ENCODE measurements at places on chromosomes 12 and 14.

GRCh38 chr14:99213101-99213500 lies 58.9 kb downstream of the BCL11B start:
- no peak for DNase-seq

- no peak for DNase-seq
Observed at GRCh38 chr14:63715360-63715759, 12.5 kb downstream of the SGPP1 start.

DNA sequence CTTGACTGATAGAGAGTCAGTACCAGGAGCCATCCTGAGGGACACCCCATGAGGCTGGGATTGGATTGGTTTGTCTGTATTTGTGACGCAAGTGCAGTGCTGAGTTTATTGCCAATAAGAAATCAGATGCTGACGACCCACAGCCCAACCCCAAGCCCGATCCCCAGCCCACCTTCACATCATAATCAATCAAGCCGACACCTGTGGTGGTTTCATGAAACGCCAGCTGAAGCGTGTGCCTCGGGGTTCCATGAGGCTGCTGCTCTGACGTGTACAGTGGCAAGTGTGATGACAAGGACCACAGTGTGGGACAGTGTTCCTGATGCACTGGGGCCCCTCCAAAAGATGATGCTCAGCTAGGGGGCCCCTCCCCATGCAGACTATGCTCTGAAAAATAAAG lies 62.1 kb upstream of the C14orf180 start:
- no peak for DNase-seq

- no peak for DNase-seq
Observed at GRCh38 chr14:58557242-58557641, 80.5 kb upstream of the DACT1 start.

DNA sequence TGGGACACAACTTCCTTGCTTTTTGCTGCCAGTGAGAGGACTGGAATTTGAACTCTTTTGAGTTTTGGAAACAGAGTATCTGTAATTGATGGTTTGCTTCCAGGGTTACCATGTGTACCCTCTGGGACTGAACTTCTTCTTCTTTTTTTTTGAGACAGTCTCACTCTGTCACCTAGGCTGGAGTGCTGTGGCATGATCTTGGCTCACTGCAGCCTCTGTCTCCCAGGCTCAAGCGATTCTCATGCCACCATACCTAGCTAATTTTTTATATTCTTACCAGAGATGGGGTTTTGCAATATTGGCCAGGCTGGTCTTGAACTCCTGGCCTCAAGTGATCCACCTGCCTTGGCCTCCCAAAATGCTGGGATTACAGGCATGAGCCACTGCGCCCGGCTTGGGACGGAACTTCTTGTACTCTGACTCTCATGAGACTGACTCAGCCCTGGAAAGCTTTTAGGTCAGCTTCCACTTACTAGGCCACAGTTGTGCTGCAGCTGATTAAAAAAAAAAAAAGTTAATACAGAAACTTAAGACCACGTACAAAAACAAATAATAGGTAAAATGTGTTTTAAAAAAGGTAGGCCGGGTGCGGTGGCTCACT lies 15.8 kb downstream of the SEL1L start:
- DNase-seq, result no peak

GRCh38 chr14:20563971-20564370 lies 3.1 kb upstream of the RNASE9 start:
- no peak for DNase-seq

- DNase-seq, result no peak
Observed at GRCh38 chr12:108442067-108442466, 73.0 kb upstream of the FICD start.

DNA sequence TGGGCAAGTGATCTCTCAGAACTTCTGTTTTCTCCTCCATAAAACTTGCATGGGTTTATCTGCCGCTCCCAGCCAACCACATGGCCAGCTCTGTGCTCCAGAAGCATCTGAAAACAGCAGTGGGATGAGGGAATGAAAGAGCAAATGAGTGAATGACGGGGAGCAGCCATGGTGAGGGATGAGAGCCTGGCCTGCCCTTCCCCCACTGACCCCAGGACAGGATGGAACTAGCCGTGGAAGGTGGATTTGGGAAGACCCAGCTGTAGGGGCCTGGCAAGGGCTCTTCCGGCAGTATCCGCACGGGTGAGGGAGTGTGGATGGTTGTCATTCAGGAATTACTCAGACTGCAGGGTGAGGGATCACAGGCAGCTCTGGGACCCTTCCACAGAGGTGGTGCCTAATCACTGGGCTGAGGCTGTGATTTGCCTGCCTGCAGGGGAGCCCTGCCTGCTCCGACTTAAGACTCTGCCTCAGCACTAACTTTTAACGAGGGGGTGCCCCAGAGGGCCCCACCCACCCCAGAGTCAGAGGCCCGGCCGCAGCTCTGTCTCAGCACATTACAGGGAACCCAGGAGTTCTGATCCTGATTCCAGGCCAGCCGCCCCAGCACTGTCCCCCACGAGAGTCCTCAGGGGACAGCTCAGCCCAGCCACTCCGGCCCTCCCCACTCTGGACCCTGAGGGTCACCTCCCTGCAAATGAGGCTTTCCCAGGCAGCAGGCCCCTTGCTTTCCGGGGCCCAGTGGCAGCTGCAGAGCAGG lies 136.8 kb upstream of the C14orf180 start:
- no peak for DNase-seq
